ENCODE measurements at places on chromosomes 5 and 9. TPM values are rescaled to one million over a fixed set of nuclear protein-coding genes. Genes with fewer than 3 reads are reported as not detected.

HTR1A gene
- total RNA-seq: not detected

PDCD1LG2 gene
- 2.5 TPM for total RNA-seq

ADAMTS19 gene
- total RNA-seq: not detected

CORO2A gene
- total RNA-seq: 3.2 TPM

MUSK gene
- not detected for total RNA-seq

CCDC152 gene
- 6.3 TPM for total RNA-seq

SV2C gene
- total RNA-seq: 0.02 TPM

TTC33 gene
- total RNA-seq: 18.8 TPM

FOXD4 gene
- total RNA-seq: 0.23 TPM

NRARP gene
- total RNA-seq: 1.7 TPM

WDR38 gene
- not detected for total RNA-seq

DAB2 gene
- not detected for total RNA-seq

BARHL1 gene
- not detected for total RNA-seq

FSTL4 gene
- total RNA-seq: not detected

ECSCR gene
- total RNA-seq: 1.1 TPM

TMEM252 gene
- not detected for total RNA-seq

GFI1B gene
- not detected for total RNA-seq

FBP2 gene
- not detected for total RNA-seq

SH2D3C gene
- 58.4 TPM for total RNA-seq

C9orf153 gene
- 0.25 TPM for total RNA-seq

SUSD3 gene
- 58.8 TPM for total RNA-seq

IGFBPL1 gene
- not detected for total RNA-seq

PHF24 gene
- not detected for total RNA-seq

TPPP gene
- total RNA-seq: 0.34 TPM

NTRK2 gene
- total RNA-seq: 0.34 TPM

MARVELD2 gene
- 0.16 TPM for total RNA-seq
